ENCODE measurements at places on chromosomes 6 and 20. TPM values are rescaled to one million over a fixed set of nuclear protein-coding genes. Genes with fewer than 3 reads are reported as not detected.

DNA sequence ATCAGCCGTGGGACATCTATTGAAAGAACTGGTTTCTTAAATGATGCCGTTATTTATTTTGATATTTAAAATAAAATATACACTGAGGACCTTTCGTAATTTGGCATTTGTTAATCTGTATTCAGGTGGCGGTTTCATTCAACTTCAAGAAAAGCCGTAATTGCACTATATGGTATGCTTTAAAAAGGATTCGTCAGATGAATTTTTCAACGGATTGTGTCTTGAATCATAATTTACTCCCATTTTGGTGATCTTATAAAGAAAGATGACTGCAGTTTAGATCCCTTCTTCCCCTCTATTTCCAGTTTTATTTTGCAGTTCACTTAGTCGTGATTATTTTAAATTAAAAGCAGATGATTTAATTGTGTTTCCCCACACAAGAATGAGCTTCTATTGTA lies 761 bp downstream of the KLHL32 start:
- no peak for DNase-seq

DNA sequence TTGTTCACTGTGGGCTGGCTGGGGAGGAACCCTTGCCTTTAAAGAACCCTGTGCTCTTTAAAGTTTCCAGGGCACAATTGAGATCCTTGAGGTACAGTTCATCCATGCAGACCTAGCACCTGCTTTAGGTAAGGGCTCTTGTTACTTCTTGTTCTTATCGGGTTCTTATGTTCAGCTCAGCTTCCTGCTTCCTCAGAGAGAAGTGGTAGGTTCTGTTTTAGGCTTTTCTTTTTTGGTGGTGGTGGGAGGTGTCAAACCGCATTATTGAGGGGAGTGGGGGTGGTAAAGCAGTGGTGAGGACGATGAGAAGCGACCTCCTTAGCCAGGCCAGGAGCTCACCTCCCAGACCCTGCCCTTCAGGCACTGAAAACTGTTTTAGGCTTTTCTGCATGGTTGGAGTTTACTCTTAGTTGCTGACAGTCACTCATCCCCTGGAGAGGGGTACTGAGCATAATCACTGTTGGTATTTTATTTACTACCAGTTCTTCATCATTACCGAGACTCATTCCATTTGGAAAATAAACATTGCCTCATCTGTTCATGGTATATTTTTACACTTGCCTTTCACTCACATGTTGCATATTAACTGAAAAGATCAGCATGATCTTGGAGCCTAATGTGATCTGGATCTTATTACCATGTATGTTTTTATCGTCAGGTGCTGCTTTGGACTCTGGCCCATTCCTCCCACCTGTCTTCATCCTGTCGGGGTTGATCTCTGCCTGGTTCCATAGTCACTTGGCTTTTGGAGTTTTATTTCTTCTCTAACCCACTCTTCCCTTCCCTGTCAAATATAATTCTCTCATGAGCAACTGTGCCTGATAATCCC lies 35.4 kb downstream of the SLC16A10 start:
- no peak for DNase-seq

DNA sequence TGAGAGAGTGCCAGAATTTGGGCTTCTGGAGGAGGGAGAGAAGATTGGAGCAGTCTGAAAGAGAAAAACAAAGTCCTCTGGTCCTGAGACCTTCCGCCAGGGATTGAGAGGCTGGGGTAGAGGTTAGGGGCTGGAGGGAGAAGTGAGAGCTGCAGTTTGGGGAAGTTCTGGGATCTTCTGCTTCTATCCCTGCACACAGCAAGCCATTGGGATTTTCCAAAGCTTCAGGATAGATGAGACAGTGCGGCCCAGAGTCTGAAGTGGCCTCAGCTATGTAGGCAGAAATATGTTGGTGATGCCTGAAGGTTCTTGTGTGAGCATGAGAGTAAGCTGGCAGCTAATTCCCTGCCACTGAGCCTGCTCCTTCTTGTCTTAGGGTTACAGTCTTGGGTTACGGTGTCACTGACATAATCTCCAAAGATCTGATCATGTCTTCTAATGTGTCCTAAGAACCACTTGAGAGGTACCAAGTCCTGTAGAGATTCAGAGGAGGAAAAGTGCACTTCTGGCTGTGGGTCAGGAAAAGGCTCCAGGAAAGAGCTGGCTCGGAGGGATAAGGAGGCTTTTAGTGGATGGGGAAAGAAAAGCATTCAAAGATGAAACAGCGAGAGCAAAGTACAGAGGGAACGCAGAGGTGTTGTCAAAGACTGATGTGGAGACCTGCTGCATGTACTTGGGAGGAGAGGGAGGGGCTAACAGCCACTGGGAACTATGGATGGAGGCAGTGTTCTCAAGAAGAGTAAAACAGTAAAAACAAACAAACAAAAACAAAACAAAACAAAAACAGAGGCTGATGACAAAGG lies 131.1 kb upstream of the MYLIP start:
- no peak for DNase-seq

The SOBP gene
- total RNA-seq = 4.7 TPM

GRCh38 chr6:108916026-108916686 lies 67.9 kb downstream of the ARMC2 start:
- DNase-seq = no peak

The MYLK4 gene
- 0.23 TPM for total RNA-seq

DNA sequence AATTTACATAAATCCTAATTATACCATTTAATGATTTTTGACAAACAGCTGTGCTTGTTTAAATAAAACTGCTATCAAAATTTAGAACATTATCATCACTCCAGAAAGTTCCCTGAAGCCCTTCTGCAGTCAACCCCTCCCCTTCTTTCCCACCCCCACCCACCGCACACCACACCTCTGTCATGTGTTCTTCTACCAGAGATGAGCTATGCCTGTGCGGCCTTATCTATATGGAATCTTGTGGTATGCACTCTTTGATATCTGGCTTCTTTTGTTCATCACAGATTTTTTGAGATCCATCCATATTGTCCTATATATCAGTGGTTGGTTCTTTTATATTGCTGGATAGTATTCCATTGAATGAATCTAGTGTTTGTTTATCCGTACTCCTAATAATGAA lies 7.2 kb downstream of the MYLIP start:
- no peak for DNase-seq

Data from astrocyte (in vitro differentiated cells and primary cell).